Activated CD8-positive, alpha-beta memory T cell treated with anti-CD3 and anti-CD28 coated beads for 48 hours (primary cell): ENCODE measurements at places on chromosomes 1 and 21.

GRCh38 chr1:77388661-77389060 is 106.8 kb downstream of the AK5 start:
- DNase-seq: no peak

DNA sequence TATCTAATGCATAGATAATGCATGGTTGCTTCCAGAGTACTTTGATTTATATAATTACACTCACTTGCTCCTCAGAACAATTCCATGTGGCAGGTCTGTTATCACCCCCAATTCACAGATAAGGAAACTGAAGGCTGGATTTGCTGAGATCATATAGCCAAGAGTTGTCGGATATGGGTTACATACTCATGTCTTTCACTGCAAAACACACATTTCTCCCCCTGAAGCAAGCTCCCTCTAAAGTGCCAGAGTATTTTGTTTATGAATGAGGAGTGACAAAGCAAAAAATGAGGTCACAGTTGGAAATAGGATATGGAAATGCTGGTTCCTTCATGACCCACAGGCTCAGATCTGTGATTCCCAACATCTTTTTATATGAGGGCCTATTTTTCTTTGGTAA is 134.2 kb downstream of the ROR1 start:
- no peak for DNase-seq

GRCh38 chr1:26102119-26102518 is 9.5 kb upstream of the PDIK1L start:
- DNase-seq: no peak

GRCh38 chr1:9416506-9416905 is 122.8 kb upstream of the SLC25A33 start:
- no peak for DNase-seq

DNA sequence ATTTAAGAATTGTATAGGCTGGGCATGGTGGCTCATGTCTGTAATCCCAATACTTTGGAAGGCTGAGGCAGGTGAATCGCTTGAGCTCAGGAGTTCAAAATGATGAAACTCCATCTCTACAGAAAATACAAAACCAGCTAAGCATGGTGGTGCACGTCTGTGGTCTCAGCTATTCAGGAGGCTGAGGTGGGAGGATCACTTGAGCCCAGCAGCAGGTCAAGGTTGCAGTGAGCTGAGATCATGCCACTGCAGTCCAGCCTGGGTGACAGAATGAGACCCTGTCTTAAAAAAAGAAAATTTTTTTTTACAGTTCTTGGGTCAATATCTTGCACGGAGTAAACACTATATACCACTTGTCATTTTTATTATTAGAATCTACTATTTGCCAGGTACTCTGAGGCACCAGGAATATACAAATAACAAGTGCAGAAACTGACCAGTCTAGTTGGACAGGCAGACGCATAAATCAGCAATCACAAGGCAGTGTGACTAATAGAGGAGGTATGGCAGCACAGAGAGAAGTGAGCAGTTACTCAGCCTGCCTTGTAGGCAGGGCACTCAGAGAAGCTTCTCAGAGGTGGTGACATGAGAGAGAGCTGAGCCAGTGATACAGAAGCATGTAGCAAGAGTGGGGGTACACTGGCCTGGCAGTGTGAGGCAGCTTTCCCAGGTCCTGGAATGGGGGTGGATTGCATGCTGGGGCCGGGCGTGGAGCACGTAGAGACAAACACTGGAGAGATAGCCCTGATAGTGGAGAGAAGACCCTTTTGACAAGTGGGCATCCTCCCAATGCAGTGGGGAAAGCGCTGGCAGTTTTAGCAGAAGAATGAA is 8.0 kb downstream of the PHLDA3 start:
- DNase-seq: no peak

DNA sequence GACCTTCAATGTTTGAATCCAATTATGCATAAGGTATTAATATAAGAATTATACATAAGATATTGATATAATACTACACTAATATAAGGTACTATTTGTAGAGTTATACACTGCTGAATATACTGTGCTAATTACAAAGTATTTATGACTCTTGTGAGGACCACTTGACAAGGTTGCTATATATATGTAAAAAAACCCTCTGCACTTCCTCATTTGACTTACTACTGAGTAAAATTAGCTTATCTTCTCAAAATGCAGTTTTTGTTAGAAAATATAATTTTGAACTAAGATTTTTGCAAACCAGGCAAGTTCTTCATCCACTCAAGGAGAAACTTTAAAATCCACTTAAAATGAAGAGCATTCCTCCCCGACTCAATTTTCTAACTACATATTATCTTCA is 8.5 kb downstream of the SIKE1 start:
- DNase-seq: no peak

DNA sequence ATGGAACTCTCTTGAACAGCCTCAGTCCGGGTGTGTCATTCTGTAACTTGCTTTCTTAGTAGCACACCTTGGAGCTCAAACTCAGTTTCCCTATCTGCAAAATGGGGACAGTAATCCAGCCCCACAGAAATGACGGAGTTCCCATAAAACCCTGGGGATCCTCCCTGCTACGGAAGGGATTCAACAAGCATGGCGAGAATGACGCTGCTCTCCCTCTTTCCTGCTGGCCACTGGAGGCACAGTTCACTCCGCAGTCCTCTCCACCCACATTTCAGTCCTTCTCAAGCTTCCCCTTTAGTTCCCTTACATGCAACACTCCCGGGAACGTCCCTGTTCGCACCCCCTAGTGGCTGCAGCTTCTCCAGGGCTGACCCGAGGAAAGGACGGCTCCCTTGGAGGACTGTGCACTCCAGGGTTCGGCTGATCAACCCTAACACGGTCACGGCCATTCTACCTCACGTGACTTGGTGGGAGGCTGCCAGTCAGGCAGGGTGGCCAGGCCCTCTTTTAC is 20.6 kb downstream of the RUNX3 start:
- DNase-seq: no peak

- DNase-seq: no peak
Observed at GRCh38 chr1:182348961-182349747, 42.4 kb downstream of the GLUL start.

DNA sequence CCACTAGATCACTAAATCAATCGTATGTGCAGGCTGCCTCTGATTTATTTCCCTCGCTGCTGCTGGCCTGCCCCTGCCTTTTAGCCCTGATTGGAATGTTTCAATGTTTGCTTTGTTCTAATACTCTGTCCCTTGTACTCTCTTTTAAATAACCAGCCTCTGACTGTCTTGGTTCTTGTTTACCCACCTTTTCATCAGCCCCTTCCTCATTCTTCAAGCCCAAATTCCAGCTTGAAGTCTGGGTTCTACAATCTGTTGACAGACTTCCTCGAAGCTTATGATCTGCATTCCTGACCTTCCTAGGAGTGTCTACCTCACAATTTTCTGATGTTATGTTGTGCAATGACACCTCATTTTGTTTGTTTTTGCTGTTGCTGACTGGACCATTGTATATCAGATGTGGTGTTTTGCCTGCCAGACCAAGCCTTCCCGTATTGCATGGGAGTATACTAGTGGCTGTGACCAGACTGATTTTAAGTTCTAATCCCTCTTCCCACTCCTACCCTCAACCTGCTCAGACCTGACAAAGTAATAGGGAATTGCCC is 46.6 kb upstream of the APOBEC4 start:
- no peak for DNase-seq

DNA sequence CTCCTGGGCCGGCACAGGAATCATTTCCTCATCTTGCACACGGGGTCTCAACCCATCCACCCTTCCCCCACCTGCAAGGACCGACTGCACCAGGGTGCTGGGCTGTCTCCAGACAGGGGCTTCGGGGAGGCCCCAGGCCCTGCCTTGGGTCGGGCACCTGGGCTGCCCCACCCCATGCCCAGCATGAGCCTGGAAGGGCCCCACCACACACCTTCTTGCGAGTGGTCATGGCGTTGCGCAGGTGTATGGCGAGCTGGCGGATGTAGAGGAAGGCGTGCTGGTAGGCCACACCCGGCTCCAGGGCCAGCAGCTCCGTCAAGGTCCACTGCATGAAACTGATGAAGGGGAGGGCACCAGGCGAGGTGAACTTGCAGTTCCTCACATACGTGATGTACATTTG is 6.9 kb downstream of the NOC2L start:
- DNase-seq: no peak

DNA sequence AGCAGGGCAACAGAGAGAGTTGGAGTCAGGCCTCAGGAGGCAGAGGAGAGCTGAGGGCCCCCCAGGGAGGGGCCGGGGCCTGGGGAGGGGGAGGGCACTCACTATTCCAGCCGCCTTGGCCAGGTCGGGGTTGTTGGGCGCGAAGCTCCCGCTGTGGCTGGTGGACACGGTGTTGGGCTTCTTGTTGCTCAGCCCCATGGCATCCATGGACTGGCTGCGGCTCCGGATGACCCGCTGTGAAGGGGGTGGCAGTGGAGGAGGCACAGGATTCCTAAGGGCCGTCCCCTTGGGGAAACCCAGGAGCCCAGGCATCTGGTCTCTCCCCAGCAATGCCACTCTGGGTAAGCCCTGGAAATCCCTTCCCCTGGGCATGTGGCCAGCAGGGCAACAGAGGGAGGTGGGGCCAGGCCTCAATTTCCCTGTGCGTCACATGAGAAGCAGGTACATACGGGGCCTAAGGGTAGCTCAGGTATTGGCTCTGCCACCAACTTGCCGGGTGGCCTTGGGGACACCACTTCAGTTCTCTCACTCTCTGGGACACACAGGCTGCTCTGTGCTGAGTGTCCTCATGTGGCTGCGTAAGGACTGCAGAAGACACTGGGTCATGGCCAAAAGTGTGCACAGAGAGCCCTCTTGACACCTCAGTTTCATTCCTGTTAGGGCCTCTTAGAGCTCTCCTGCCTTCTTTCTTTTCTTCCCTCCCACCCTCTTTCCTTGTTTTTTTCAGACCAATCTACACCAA is 63.0 kb downstream of the RAP1GAP start:
- DNase-seq: no peak

DNA sequence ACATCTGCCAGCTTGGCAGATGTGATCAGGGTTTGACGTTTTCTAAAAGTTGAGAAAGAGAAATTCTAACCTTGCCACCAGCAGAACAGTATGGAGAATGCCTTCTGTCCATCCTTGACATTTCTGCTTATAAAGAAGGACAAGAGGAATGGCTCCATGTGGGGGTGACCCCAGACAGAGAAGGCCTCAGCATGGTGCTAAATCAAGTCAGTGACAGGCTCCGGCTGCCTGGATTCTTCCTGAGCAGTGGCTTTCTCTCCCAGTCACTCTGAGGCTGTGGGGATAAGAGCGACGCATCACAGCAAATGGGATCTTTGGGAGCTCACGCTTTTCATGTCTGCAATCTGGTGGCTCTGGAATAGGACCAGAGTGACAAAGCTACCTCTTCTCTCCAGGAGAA is 640.2 kb upstream of the CAMK1G start:
- no peak for DNase-seq
